Hematopoietic multipotent progenitor cell (in vitro differentiated cells): ENCODE measurements at places on chromosomes 7 and 10.

DNA sequence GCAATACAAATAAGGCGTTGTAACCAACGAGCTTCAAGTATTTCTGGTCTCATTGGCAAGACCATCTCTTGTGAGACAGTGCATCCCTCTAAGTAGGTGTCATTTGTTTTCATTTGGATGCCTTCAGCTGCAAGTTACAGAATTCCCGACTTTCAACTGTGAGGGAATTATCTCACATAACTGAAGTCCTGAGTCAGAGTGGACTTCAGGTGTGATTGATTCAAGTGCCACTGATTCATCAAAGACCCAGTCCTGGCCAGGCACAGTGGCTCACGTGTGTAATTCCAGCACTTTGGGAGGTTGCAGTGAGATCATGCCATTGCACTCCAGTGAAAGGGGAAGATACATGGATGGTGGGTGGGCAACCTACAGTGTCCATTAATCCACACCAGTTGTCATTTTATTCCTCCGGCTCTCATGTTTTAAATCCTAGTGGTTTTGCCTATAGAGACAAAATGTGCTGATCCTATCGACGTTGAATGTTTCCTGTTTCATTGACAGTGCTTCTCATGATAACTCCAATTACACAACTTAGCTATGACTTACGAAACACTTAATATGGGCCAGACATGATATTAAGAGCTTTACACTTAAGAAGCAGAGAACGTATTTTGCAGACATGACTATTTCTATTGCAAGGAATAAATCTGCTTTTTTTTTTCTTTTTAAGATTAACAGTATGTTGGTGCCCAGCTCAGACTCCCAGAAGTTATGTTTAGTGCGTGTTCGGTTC is 268.0 kb downstream of the FRMD4A start:
- no peak for DNase-seq

GRCh38 chr7:30859940-30860496 is 51.6 kb upstream of the AQP1 start:
- DNase-seq = no peak

DNA sequence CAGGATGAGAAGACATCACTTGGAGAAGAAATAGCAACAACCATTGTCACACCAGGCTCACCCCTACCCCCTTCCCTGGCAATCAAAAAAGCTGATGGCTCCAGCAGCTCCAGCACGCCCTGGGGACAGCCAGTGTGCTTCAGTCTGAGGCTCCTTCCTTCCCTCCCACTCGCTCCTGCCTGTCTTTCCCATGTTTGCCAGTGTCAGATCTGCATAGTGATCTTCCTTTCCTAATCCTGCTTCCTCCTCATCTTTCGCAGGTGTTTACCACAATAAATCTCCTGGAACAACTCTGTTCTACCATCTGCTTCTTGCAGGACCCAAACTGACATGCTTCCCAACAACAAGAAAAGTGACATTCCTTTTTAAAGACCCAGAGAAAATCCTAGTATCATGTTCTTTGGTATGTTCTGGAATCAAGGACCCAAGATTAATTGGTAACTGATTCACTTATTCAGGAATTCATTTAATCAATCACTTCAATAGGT is 57.1 kb downstream of the STEAP1B start:
- DNase-seq = no peak

- DNase-seq = no peak
Observed at GRCh38 chr7:159280008-159280407, 135.3 kb upstream of the VIPR2 start.

GRCh38 chr10:88505680-88506215 is 77.4 kb downstream of the RNLS start:
- no peak for DNase-seq

GRCh38 chr7:125529249-125529648 is 599.6 kb upstream of the POT1 start:
- DNase-seq = no peak

GRCh38 chr7:79531116-79531515 is 77.6 kb upstream of the MAGI2 start:
- DNase-seq = no peak

DNA sequence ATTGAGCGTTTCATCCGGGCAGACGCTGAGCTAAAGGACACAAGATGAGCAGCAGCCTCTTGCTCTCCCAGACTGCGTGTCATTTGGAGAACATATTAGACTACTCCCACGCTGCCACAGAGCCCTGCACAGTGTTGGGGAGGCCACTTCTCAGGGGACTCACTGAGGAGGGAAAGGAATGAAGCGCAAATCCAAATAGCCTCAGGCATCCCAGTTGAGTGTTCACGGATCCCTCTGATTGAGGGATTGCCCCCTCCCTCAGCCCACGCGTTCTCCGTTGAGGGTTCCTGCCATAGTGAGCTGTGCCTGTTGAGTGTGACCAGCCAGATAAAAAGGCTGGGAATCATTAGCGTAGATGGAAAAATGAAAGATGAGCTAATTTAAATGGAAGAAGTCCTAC is 563.4 kb downstream of the ACTR3B start:
- no peak for DNase-seq

DNA sequence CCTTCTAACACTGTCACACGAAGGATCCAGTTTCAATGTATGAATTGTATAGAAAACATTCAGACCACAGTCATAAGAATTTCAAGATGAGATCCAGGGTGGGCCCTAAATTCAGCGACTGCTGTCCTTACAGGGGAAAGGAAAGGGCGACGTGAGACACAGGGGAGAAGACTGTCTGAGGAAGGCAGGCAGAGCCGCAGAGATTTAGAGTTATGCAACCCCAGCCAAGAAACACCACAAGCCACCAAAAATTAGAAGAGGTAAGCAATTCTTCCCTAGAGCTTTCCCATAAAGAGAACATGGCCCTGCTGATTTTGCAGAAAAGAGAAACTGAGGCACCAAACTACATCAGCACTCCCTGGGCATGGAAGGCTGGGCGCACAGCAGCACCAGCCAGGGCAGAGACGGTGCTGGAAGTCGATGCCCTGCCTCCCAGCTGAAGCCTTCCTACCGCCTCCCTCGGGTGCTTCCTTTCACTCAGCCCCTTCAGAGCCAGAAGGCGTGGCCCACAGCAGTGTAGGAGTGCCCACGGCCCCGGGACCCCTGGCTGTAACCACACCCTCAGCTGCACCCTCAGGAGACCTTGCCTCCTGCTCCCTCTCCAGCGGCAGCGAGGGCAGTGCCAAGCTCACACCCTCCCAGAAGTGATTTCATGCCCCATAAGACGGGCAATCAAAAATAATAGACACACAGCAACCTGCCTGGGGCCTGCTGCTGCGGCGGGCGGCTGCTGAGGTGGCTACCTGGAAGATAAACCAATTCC is 81.0 kb upstream of the LRRC4 start:
- DNase-seq = no peak

DNA sequence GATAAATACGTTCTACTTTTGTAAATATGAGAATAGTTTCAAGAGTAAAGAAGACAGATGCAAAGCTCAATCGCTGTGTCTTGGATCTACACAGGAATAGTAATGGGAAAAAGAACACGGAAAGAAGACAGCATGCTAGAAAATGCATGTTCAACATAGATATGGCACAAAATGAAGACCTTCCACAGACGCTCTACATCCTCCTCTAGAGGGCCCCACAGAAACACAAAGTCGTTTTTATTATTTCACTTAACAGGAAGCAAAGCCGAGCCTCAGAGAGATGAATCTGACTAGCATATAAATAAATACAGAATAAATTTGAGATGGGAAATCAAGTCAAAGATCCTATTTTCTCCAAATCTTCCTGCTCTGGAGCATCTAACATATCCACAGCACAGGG is 292.6 kb downstream of the PARD3 start:
- DNase-seq = peak; percentile 12

DNA sequence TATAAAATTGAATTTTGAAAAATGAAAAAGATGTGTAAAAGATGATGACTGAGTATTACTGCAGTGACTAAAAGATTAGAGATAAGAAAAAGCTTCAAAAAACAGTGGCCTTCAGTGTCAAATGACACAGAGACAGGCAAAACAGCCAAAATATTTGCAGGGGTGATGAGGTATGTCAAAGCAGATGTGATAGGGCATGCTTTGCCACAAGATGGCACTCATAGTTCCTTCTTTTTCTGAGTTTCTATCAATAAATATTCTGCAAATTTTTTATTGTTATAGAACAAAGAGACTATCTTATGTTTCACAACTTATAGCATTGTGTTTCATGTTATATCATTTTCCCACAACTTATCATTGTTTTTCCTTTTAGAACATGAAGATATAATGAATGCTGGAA is 344.1 kb upstream of the HPS1 start:
- peak; percentile 42 for DNase-seq

- DNase-seq = no peak
Observed at GRCh38 chr10:43873717-43874116, 225.0 kb upstream of the ZNF32 start.

DNA sequence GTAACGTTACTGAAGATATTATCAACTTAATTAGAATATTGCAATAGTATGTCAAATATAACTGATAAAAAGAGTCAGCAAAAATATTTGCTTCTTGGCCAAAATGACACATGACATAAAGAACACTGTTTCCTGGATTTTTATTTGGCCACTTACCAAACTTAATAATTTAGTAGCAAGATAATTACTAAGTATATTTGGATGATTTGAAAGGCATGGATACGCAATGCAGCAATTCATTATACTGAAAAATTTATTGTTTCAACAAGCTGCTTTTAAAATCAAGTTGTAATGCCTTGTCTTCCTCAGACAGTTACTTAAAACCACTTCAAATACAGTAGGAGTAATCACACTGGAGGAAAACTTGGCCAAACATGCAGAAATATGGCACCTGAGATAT is 234.0 kb downstream of the SEMA3E start:
- DNase-seq = no peak

- DNase-seq = no peak
Observed at GRCh38 chr10:66795866-66796265, 130.0 kb upstream of the LRRTM3 start.

GRCh38 chr10:87505366-87506111 is 846 bp downstream of the MINPP1 start:
- no peak for DNase-seq

GRCh38 chr10:38032886-38033285 is 22.4 kb downstream of the ZNF33A start:
- no peak for DNase-seq

GRCh38 chr7:37007691-37008090 is 283.4 kb upstream of the AOAH start:
- no peak for DNase-seq

DNA sequence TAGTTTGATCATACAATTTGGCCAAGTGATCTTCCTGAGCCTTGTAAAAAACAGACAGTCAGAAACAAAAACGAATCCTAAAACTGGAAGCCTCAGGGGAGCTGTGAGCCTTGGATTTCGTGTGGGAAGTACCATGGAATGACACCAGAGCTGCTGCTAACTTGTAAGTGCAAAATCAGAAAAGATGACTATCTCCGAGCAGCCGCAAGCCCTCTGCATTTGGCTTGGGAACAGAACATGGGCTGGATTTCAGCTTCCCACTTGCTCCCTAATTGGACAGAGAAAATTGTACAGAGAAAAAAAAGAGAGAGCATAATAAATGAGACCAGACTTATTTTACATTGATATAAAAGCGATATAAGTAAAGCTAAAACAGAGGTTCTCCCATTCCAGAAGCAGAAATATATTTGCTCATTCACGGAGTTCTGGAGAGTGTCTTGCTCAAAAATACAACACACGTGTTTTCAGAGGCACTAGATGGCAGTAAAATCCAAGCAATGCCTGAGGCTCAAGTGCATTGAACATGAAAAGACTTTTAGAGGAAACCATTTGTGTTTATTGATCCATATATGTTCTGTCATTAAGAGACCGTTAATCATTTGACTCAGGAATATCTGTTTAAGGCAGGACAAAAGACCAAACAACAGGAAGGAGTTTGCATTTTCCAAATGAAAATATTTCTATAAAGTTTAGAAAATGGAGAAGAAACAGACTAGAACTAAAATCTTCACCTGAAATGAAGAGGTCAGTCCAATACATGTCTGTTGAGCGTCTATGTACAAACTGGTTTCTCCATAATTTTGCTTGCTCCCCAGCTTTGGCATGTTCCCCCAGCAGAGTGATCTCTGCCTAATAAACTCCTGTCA is 78.3 kb upstream of the SLC26A5 start:
- peak; percentile 9 for DNase-seq

GRCh38 chr10:128744811-128745305 is 618.6 kb upstream of the MKI67 start:
- DNase-seq = no peak

DNA sequence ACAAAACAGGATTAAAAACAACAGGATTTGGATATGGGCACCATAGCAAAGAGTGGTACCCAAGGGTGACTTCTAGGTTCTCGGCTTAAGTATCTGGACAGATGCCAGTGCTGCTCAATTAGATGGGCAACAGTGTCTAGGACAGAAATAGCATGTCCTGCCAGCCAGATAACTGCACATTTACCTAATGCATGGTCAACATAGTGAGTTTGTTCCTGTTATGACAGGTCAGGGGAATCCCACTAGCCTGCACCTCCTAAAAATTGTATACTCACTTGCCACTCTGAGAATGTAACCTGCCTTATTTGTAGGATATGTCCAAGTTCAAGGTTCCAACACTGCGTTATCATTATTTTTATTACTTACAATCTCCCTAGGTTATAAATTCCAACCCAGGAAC is 471.7 kb downstream of the GRM8 start:
- DNase-seq = no peak

DNA sequence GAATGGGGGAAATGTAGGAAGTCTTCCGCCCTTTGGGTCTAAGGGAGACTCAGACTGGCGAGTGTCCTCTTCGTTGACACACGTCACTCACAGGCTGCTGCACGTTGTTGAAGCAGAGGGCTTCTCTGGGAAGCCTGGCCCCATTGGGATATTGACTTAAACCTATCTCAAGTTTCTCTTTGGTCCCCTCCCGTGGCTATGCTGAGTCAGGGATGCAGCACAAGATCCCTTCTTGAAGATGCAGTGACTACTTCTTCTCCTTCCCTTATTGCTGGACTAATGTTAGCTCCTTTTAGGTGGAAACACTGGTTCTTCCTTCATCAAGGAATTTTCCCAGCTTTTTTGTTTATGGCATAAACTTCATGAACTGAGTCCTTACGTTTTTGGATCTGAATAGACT is 89.8 kb upstream of the CCDC71L start:
- no peak for DNase-seq

GRCh38 chr10:94583124-94583523 is 37.5 kb downstream of the HELLS start:
- no peak for DNase-seq

- DNase-seq = no peak
Observed at GRCh38 chr7:55441774-55442522, 76.8 kb downstream of the LANCL2 start.

GRCh38 chr7:50508471-50508943 is 56.7 kb downstream of the DDC start:
- DNase-seq = no peak
